Left renal cortex interstitium (tissue), 4 donors: ENCODE measurements at places on chromosomes 3 and 15.

GRCh38 chr3:147267434-147267833 is 138.9 kb downstream of the ZIC4 start:
- no peak for DNase-seq

GRCh38 chr15:50500352-50500751 is 46.1 kb downstream of the USP50 start:
- no peak for DNase-seq

DNA sequence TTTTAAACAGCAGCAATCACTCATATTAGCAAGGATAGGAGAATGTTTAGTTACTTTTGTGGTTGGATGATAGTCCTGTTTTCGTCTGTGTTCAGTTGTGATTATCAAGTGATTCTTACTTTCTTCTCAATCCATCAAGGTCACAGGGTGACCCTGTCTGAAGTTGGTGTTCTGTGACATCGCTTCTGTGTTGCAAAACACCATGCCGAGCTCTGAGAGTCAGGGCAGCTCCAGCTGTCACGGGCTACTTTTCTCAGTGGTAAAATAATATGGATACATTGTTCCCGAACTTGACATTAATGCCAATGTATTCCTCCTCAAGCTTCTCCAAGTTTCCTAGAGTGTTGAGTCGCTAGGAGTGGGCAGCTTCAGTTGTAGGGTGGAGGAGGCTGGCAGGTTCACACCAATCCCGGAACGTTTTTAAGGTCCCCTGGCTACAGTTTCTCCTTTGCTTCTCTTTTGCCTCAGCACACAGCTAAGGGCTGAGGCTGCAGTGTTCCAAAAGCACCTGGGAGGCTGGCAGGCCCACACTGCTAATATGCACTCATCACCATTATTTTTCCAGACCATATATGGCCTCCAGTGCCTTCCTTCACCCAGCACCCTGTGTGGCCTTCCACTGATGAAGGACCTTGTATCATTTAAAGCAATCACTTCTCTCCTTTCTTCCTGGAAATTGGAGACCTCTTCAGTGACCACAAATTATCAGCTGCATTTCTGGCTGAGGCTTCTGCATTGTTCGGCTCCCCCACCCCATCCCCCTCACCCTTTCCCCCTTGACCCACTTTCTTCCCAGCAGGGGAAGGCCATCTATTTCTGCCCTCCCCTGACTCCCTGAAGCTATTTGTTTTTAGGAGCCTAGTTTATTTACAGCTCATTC is 25.8 kb downstream of the COLQ start:
- DNase-seq: no peak

DNA sequence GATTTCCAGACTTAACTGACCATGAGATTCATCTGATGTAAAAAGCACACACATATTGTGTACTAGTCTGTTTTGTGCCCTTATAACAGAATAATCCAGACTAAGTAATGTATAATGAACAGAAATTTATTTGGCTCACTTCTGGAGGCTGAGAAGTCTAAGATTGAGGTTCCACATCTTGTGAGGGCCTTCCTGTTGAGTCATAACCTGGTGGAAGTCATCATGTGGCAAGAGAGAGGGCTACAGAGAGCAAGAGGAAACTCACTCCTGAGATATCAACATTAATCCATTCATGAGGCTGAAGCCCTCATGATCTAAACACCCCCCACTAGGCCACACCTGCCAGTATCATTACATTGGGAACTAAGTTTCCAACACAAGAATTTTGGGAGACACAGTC is 977.6 kb downstream of the MCTP2 start:
- no peak for DNase-seq

- peak; percentile 66 for DNase-seq
Measured at GRCh38 chr3:138114988-138115971, at the start of gene DZIP1L. Gene DZIP1L (minus strand): TSS chr3:138115608. CDS start chr3:138103971, 11,637 bp downstream.

DNA sequence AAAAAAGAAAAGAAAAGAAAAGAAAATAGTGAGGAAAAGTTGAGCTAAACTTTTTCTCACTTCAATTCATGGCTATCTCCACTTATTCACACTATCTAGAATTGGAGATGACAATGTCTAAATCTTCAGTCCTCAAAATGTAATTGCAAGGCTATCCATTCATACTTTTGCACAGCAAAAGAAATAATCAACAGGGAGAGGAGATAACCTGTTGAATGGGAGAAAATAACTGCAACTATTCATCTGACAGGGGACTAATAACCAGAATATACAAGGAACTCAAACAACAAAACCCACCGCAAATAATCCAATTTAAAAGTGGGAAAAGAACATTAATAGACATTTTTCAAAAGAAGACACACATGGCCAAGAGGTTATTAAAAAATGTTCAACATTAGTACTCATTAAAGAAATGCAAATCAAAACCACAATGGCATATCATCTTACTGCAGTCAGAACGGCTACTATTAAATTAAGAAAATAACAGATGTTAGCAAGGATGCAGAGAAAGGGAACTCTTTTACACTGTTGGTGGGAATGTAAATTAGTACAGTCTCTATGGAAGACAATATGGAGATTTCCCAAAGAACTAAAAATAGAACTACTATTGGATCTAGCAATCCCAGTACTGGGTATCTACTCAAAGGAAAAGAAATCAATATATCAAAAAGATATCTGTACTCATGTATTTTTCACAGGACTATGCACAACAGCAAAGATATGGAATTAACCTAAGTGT is 73.5 kb upstream of the PPIB start:
- no peak for DNase-seq

DNA sequence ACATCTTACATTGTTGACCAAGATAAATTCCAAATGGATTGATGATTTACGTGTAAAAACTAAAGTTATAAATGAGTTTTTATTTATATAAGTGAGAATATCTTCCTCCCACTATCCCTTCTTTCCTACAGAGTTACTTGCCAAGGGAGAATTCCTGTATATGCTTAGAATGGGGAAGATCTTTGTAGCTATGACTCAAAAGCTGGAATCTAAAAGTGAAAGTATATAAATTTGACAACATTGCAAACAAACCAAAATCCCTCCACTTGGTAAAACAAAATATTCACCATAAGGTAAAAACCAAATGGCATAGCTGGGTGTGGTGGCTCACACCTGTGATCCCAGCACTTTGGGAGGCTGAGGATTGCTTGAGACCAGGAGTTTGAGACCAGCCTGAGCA is 52.7 kb upstream of the GCNT3 start:
- no peak for DNase-seq

- DNase-seq: no peak
Measured at GRCh38 chr15:99268431-99268830, 17.1 kb downstream of the LRRC28 start.
